SK-MEL-5 (cell line): ENCODE measurements at places on chromosomes 11 and 22.

DNA sequence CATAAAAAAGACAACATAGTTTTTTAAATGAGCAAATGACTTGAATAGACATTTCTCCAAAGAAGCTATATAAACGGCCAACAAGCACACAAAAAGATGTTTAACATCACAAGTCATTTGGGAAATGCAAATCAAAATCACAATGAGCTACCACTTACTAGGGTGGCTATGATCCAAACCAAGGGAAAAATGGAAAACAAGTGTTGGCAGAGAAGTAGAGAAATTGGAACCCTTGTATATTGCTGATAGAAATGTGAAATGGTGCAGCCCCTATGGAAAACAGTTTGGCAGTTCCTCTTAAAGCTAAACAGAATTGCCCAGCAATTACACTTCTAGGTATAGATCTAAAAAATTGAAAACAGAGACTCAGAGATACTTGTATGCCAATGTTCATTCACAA is 29.0 kb downstream of the PAMR1 start:
- no peak for DNase-seq

DNA sequence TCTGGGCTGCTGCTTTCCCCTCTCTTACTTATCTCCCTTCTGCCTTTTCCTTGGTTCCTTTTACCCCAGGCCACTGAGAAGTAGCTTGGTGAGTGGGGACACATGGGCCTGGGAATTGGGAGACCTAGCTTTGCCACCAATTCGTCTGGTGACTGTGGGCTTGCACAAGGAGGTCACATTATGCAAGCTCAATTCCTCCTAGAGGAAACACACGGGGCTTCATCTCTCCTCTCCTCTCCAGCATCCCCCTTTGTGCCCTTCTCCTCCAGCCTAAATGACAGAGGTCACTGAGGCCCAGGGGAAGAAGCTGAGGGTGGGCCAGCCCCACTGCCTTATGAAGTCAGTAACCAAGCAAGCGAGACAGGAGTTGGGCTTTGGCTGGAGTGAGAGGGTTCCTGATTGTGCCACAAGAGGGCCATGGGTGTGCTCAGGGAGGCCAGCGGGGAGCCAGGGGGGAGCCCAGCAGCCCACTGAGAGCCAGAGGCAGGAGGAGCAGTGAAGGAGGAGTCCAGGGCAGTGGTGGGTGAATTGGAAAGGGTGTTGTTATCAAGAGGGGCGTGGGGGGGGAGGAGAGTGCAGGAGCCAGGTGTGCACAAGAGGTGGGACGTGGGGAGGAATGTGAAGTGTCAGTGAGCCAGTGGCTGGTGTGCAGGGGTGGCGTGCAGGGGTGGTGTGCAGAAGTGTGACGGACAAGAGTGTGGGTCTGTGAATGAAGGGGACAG is 2.0 kb downstream of the CLCF1 start:
- DNase-seq, result peak; percentile 38

- no peak for DNase-seq
Measured at GRCh38 chr11:66415423-66415822, 5.4 kb upstream of the NPAS4 start.

- DNase-seq, result no peak
Measured at GRCh38 chr11:104624021-104624420, 274.2 kb downstream of the CASP12 start.

DNA sequence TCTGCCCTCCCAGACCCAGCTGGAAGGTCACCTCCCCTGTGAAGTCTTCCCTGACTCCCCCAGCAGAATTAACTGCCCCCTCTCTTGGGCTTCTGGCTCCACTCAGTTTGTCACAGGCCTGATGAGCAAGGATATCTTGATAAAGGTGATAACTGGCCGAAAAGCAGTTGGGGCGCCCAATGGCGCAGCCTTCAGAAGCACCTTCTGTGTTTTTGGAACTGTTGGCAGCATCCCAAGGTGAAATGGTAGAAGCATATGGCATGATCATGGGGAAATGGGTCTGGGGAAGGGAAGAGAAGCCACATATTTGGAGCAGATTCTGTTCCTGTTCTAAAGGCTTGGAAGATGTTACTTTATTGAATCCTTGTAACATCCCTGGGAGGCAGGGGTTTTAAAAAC is 2.8 kb upstream of the TAB1 start:
- no peak for DNase-seq

DNA sequence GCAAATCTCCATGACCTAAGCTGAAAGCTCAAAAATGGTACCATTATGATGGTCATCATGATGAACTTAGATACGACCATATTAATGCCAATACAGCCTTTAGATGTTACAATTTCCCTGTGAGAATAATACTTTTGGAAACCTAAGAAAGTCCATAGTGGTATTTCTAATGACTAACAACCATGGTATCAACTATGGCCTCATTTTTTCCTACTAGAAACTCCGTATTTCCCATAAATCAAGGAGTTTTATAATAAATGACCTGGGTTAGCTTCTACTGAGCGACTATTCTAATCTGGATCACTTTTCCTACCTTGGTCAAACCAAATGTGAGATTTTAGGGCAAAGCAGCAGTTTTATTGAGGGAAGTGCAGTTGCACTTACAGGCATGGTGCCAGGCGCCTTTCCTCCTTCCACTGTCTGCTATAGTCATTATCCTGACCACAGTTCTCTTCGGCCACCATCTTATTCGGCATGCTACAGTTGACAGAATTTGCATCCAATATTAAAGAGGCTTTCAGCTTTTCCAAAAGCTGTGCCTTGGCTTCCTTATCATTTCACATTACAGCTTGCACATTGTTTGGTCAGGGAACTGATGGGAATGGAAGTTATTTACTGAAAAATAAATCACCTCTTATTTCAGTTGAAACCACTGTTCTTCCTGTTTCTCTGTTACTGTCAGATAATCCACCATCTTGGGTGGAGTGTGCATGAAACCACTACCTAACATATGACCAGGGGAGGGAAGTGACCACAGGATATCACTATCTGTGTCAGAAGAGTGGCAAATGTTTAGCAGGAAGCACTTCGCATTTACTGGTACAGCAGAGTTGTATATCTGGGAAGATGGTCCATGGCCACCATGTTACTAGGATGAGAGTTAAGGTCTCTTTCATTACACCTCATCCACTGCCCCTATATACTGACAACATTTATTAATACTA is 74.5 kb upstream of the PICALM start:
- no peak for DNase-seq
